ENCODE measurements at places on chromosomes 6 and 20.

DNA sequence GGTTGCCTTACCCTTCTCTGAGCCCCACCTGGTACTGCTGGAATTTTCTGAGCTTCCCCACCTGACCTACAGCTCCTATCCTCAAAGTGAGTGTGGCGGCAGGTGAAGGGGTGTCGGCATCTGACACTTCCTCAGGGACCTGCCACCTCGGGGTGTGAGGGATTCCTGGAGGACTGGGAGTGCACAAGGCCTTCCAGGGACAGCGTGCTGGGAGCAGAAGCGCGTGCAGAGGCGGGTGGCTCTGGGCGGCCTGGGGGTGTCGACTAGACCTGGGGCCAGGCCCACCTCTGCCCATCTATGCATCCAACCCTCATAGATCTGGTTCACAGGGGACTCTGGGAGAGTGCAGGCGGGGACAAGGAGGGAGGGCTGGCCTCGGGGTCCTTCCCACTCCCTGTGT is 7.8 kb downstream of the DLGAP4 start:
- DNase-seq: no peak

GRCh38 chr20:21569586-21569985 is 55.7 kb upstream of the NKX2-2 start:
- no peak for DNase-seq

DNA sequence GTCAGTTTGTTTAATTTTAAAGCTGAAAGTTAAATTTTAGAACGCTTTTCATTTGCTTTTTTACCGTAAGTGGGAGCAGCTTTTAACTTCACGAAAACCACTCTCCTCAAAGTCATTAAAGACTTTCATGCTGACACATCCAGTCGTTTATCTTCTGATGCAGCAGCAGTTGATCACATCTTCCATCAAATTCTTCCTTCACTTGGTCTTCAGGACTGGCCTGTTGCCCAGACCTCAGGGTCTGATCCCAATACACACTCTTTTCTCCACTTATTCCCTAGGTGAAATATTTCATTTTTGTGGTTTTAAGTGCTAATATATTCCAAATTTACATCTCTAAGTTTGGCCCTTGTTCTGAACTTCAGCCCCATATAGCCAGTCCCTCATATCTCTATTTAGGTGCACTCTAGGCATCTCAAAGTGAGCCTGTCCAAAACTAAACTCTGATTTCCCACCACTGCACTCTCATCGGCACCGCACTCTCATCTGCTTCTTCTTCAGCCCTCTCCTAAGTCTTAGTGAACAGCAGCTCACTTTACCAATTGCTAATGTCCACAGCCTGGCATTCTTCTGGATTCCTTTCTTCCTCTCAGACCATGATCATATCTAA is 20.4 kb downstream of the AFDN start:
- no peak for DNase-seq

DNA sequence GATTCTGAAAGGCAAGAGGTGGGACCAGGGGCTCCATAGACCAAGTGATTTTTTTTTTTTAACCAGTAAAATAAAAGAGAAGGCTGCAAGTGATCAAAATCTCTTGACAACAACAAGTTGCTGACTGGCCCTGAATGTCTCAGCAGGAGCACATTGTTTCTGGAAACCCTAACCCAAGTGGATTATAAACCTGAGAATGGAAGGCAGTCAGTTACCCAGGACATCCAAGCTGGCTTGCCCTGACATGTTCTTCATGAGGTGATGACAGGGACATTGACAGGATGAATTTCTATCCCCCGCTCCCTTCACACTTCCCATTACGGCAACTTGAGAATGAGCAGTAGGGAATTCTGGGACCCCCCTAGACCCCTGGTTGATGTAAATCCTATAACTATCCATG is 49.6 kb upstream of the RIPOR2 start:
- DNase-seq: no peak

- DNase-seq: no peak
Observed at GRCh38 chr20:63154395-63154794, 61.5 kb downstream of the YTHDF1 start.

DNA sequence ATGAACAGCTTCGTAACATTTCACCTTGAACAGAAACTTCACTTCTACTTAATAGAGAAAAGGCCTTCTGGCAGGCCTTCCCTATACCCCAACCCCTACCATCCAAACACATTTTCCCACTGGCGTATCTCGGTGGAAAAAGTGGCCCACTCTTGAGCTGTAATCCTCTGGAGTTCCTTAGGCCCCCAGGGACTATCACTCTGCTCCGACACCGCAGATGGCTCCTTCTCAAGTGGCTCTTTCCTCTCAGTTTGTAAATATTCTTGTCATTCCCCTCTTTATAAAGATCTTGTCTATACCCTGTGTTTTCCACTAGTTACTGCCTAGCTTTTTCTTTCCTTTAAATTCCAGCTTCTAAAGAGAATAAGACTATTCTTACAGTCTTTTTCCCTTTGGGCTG is 108.7 kb downstream of the MYB start:
- DNase-seq: no peak

DNA sequence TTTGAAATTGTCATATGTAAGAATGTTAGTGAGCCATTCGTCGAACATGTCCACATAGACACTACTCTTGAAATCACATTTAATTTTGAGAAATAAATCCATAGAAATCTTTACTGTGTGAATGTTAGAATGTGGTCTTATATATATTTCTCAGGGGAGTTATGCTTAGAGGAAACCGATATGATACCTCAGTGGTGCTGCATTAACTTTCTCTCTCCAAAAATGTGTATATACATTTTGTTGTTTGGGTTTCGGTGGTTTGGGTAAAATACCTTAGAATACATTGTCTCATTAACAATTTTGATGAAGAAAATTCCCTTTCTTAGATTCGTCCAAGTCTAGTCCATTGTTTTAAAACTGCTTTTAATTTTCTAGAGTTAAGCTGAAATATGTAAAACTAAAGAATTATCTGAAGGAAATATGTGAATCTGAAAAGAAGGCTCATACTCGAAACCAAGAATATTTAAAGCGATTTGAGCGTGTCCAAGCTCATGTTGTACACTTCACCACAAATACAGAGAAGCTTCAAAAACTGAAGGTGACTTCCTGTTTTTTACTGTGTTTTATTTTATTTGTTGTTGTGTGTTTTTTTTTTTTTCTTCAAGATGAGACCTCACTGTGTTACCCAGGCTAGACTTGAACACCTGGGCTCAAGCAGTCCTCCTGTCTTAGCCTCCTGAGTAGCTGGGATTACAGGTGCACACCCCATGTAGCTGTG is 10.3 kb downstream of the KIZ start:
- no peak for DNase-seq

GRCh38 chr6:118896339-118897136 is 2.6 kb downstream of the ASF1A start:
- no peak for DNase-seq

GRCh38 chr6:72132427-72132826 is 246.1 kb downstream of the RIMS1 start:
- no peak for DNase-seq

GRCh38 chr6:113650610-113650979 is 206.6 kb upstream of the MARCKS start:
- no peak for DNase-seq

- DNase-seq: peak; percentile 5
Observed at GRCh38 chr6:138349891-138350290, 27.8 kb upstream of the SMIM28 start.

- DNase-seq: no peak
Observed at GRCh38 chr20:54028276-54029011, 42.0 kb downstream of the BCAS1 start.

- DNase-seq: no peak
Observed at GRCh38 chr20:62928246-62928939, 2.1 kb upstream of the DIDO1 start.

- no peak for DNase-seq
Observed at GRCh38 chr20:60804918-60805630, 447.0 kb upstream of the CDH4 start.

GRCh38 chr20:21767739-21768223 is 62.3 kb downstream of the PAX1 start:
- DNase-seq: no peak

DNA sequence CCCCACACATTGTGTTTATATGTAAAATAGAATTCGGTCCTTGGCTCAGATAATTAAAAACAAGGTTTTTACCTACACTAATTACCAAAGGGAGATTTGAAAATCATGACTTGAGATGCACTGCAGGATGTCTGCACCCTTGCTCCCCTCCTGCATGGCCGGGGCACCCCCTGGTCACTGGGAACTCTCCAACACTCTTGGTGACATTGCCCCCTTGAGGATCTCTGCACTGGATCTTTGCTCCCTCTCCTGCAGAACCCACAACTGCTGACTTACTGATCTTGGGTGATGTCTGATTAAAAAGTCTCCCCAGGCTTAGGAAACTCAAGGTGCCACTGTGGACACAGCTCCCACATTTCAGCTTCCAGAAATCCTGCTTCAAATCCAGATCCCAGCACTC is 17.1 kb upstream of the CSNK2A1 start:
- DNase-seq: no peak

GRCh38 chr20:54091120-54091480 is 20.7 kb upstream of the BCAS1 start:
- no peak for DNase-seq

- no peak for DNase-seq
Observed at GRCh38 chr6:157246048-157246630, 77.2 kb downstream of the TMEM242 start.

- DNase-seq: no peak
Observed at GRCh38 chr6:20814494-20814893, 280.2 kb downstream of the CDKAL1 start.

DNA sequence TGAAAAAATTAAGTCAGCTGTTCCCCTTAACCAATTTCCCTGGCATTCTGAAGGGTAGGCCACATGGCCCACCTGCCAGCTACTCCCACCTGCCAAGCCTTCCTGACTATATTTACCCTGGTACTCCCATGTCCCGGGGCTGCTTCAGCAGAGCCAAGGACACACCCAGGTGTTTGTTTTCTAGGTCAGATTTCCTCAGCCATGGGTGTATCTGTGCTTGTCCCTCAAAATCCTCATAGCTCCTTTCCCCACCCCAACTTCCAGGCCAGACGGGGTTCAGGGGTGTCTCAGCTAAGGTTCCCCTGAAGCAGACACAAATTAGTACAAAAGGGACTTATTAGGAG is 139.4 kb upstream of the CDYL start:
- no peak for DNase-seq

- DNase-seq: no peak
Observed at GRCh38 chr6:12065321-12066140, 53.4 kb downstream of the HIVEP1 start.

DNA sequence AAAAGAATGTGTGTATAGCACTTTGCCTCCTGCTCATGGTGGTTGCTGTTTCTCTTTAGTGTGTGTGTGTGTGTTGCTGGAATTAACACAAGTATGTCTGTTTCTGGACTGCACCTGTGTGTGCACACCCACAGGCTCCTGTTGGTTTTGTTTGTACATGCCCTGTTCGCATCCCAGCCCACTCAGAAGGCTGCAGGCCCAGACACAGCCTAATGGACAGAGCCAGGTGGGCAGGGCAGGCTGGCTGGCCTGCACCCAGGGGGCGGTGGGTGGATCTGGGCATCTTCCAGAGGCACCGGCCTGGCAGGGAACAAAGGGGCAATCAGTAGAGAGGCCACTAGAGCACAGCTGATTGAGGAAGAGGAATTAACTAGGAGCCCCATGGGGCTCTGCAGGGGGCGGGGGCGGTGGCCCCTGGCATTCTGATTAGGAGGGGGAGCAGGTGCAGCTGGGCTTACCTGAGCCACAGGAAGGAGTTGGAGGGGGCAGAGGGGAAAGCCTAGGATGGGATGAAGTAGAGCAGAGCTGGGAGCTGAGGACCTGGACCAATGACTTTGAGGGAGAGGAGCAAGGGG is 21.9 kb downstream of the CD40 start:
- no peak for DNase-seq

DNA sequence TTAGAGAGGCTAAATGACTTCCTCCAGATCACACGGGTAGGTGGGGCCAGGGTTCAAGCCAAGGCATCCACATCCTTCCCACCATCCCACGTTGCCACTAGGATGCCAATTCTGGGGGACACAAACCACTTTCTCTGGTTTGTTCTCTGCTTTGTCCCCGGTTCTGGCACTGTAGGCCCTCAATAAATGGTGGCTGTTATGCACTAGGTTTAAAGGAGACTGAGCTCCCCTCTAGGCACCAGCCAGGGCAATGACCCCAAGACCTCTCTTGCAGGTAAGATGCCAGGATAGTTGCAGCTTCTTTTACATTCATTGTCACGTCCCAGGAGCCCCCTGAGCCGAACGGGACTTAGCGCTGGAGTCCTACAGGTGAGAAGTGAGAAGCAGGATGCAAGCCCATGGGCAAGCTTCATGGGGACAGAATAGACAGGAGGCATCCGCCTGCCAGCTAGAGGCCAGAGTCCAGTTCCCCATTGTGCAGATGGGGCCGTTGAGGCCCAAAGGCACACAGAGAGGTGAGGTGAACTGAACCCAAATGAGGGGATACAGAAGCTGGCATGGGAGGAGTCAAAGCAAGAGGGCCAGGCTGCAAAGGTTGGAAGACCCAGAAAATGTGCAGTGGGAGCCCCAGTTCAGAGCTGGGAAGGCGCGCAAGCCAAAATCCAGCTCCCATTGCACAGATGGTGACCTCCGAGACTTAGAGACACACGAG is 677 bp downstream of the PXMP4 start:
- DNase-seq: no peak

- no peak for DNase-seq
Observed at GRCh38 chr20:58142843-58143185, 85.6 kb downstream of the ANKRD60 start.

GRCh38 chr20:31606804-31607639 is 1.9 kb downstream of the ID1 start:
- DNase-seq: no peak

DNA sequence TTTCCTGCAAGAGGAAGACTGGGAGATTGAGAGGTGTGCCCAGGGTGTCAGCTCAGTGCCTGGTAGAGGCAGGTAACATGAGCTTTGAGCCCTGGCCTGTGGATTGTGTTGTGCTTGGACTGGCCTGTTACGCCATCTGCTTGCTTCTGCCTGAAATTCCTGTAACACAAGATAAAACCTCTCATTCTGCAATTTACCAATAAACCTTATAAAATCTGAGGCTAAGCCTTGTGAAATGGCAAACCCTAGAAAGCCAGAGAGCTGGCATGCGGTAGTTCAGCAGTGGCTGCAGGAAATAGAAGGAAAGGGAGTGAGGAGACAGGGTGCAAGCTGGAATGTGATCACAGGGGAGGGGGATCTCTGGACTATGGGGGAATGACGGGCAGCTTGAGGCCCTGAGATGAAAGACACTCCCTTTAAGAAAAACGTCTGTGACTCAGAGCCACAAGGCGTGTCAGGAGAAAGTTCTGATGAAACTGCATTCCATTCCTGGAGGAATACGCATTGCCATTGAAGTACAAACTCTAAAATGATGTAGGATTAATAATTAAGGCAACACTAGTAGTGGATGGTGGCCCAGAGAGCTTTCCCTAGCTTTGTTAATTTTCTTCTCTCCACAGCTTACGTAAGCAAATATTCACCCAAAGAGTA is 26.3 kb upstream of the TFAP2A start:
- peak; percentile 89 for DNase-seq

DNA sequence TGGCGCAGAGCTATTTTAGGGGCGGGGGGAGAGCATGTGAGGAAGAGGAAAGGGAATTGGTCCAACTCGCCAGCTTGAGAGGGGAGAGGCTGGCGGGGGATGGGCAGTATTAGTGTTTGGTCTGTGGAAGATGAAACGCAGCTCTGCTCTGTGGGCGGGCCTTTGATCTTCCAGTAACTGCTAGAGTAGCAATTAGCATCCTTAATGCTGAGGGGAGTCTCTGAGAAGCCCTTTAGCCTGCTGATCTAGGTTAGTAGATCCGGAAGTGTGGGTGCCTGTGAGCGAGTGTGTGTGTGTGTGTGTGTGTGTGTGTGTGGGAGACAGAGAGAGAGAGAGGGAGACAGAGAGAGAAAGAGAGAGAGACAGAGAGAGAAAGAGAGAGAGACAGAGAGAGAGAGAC is 117.2 kb upstream of the BACH2 start:
- DNase-seq: no peak

GRCh38 chr6:156555116-156555515 is 222.1 kb upstream of the ARID1B start:
- DNase-seq: no peak
